Calu3 (cell line): ENCODE measurements at places on chromosomes 2 and 18.

- DNase-seq = no peak
Observed at GRCh38 chr18:30806823-30807222, 235.7 kb downstream of the DSC3 start.

GRCh38 chr2:168076731-168077130 lies 170.7 kb downstream of the STK39 start:
- no peak for DNase-seq

DNA sequence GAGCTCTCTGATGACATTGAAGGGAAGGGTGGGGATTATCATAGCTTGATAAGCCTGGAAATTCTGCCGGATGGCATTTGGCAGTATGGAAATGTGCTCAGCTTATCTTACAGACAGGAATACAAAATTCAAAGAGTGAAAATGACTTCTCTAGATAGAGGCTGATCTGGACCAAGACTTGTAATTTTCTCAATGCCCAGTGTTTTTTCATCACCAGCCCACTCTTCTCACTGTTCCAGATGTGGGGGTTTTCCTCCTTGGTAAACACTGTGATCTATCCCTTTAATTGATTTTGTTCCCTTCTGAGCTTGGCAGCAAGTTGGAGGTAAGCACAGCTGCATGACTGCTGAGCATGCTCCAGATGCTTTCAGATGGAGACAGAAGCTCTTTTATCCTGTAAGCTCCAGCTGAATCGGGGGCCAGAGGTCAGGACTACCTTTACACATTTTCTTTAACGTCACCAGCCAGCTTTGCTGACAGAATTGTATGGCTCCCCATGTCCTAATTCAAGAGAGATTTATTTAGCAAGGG lies 287.4 kb upstream of the TCF4 start:
- no peak for DNase-seq

- DNase-seq = peak; percentile 4
Observed at GRCh38 chr2:135997380-135997779, 12.0 kb upstream of the DARS1 start.

DNA sequence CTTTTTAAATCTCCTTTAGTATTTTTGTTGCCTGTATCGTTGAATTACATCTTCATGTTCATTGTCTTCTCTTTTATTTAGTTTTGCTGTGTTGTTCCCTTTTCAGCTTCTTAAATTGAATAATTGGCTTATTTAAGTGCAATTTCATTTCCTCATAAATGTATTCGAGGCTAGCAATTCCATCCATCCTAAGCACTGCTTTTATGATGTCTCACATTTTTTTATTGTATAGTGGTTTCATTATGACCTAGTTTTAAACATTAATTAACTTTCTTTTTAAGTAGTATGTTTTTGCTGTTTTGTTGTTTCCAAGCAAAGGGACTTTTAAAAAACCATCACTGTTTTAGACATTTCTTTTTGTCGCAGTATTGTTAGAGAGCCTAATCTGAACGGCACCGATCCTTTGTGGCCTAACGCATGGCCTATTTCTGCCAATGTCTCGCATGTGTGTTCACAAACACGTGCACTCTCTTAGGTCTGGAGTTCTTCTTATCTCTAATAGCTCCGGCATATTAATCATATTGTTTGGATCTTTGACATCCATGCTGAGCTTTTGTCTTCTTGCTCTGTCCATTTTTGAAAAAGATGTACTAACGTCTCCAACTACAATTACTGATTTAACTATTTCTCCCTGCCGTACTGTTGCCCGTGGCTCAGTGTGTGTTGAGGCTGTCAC lies 59.6 kb upstream of the ZNF516 start:
- no peak for DNase-seq

- no peak for DNase-seq
Observed at GRCh38 chr2:184734338-184734737, 136.0 kb downstream of the ZNF804A start.
